ENCODE measurements at places on chromosomes 1 and 21.
A peak's percentile ranks its signal among the peaks of the same experiment; 100 is the strongest.

- no peak for DNase-seq
Measured at GRCh38 chr1:68470388-68470970, 20.7 kb upstream of the RPE65 start.

DNA sequence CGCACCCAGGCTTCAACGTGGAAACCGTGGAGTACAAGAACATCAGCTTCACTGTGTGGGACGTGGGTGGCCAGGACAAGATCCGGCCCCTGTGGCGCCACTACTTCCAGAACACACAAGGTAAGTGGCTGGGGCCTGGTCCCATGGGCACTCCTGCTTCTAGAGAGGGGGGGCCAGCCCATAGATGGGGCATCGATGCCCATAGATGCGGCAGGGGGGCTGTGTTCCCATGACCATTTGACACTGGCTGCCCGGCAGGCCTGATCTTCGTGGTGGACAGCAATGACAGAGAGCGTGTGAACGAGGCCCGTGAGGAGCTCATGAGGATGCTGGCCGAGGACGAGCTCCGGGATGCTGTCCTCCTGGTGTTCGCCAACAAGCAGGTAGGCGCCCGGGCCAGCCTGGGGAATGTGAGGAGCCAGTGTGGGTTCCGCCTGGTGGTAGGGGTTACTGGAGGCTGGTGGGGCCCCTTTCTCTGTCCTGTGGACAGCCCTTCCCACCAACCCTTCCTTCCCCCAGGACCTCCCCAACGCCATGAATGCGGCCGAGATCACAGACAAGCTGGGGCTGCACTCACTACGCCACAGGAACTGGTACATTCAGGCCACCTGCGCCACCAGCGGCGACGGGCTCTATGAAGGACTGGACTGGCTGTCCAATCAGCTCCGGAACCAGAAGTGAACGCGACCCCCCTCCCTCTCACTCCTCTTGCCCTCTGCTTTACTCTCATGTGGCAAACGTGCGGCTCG, 5.6 kb downstream of the C1orf35 start:
- DNase-seq, result no peak

DNA sequence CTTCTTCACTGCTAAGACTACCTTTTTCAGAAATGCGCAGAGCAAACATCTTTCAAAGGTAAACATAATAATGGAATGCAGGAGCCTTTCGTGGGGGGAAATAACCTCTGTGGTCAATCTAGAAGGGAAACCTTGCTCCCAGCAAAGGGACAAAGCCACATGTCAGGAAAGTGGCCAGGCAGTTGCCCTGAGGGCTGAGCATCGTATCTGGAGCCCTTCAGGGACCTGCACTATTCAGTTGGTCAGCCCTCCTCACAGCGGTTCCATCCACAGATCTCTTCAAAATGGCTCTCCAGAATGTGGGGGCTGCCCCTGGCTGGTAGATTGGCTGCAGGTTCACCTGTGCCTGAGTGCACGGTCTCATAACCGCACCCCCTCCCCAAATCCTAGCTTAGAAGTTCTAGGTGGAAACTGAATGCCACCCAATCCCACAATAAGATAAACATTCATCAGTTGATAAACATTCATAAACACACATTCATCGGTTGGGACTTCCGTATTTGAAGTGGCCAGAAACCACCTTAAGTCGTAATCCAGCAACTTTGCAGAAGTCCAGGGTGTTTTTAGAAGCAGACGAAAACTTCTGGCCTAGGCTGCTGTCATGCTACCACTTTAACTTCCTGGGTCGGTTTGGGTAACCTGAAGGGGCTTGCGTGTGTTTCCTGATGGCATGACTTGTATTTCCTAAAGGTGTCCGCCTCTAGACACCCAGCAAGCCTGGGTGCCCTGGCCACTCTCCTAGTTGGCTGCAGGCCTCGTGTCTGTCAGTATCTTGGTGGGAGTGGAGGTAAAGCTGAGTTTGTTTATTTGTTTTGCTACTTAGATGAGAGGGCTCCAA, 50.5 kb downstream of the RASSF5 start:
- no peak for DNase-seq

GRCh38 chr1:209621286-209621685, 30.9 kb downstream of the LAMB3 start:
- DNase-seq, result no peak

- no peak for DNase-seq
Measured at GRCh38 chr21:19508442-19508841, 1104.9 kb upstream of the TMPRSS15 start.

DNA sequence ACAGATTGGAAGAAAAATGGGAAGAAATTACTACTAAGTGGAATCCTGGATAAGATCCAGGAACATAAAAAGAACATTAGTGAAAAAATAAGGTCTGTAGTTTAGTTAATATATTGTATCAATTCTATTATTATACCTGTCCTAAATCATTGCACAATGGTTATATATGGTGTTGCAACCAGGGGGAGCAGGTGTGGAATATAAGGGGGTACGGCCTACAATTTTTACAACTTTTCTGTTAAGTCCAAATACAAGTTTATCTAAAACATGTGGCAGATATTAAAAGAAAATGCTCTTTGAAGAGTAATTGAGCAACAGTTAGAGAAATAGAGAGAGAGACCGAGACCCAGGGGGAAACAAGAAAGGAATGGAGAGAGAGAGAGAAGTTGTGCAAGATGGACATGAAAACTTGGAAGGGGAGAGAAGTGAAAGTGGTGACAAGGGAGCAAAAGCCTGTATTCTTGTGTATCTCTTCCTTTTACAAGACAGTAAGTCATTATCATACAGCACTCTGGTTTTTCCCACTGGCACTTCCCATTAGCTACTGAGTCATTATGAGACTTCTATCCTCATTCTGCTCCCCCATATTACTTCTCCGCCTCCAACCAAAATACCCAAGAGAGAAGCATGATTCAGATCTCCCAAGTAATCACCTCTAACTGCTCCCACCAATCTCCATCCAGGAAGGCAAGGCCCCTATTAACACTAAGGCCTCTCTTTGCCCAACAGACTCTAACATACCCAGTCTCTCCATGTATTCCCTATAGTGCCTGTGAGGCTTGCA, 22.3 kb upstream of the TRAF3IP3 start:
- DNase-seq, result no peak

DNA sequence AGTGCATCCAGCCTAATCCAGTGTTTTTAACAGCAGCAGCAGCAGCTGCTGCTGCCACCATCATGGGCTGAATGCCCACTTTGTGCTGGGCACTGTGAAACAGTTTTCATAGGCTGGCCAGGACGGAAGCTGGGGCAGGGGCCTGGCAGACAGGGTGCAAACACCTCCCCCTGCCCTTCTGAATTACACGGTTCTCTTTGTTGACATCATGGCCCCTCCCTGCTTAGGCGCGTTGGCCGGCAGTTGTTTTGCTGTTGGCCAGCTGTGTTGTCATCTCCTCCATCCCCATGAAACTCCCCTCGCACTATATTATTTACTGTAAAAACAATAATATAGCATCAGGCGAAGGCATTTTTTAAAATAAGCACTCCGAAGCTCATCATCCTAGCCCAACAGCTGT, 33.1 kb downstream of the PTPRU start:
- no peak for DNase-seq

DNA sequence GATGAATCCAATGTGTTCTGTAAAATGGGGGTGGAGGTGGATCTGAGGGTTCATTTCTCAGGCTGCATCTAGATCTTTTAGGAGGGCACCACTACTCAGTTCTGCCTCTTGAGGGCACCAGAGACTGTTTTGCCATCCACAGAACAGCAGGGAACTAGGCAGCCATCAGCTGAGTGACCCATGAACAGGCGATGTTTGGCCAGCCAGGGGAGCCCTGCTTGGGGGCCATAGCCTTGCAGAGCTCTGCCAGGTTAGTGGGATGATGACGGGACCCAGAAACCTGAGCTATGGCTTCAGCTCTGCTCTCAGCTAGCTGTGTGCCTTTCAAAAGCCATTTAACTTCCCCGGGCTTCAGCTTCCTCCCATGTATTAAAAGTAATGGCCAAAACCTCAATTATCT, 13.4 kb upstream of the NOS1AP start:
- no peak for DNase-seq

GRCh38 chr1:47937586-47938254, 59.5 kb downstream of the TRABD2B start:
- no peak for DNase-seq

DNA sequence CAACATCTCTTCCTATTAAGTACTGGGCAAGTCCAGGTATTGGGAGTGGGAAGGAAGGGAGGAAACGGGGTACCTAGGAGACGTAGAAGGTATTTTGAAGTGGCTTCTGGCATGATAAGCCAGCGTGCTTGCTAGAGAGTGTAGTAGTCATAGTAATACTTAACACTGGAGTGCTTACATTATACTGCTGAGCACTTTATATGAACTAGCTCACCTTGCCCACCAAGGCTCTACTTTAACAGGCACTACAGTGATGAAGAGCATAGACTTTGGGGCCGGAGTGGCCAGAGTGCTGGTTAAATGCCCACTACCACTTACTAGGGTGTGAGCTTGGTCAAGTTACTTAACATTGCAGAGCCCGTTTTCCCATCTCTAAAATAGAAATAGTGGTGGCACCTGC, 61.7 kb downstream of the ACP6 start:
- no peak for DNase-seq

GRCh38 chr1:173050865-173051264, at the start of gene TNFSF18:
TSS of gene TNFSF18 (minus strand) at chr1:173050941. CDS start at chr1:173050896, 45 bp downstream.
- DNase-seq, result no peak

DNA sequence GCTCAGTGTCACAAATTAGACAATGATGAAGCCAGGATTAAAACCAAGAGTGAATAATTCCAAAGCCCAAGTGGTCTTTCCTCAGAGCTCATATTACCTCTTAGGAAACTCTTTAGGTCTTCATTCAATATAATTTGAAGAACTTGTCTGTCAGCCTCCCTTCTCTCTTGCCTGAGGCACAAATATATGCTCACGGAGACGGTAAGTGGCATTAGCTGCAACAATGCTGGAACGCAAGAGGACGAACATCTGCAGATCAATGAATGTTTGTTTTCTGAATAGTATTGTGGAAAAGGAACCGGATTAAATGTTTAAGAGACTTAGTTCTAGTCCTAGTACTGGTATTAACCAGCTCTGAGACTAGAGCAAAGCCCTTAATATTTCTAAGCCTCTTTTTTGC, 39.7 kb upstream of the LYST start:
- no peak for DNase-seq

DNA sequence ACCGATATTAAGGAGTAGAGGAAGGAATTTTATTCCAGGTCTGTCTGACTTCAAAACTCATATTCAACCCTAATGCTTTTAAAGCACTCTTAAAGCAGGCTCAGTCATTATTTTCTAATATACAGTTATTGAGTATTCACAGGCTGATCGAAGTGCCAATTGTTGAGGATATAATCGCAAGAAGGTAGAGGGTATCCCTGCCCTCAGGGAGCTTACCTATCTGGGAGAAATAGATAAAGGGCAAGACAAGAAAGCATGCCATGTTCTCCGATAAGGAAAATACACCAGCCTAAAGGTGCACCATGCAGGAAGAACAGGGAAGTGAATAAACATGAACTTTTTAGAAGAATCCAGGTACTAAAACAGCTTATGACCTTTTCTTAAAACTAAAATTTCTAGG, 361.2 kb downstream of the SMYD3 start:
- DNase-seq, result no peak

- no peak for DNase-seq
Measured at GRCh38 chr1:30085811-30086770, 637.3 kb downstream of the MATN1 start.

- DNase-seq, result no peak
Measured at GRCh38 chr1:74650561-74650960, 23.0 kb downstream of the ERICH3 start.

GRCh38 chr1:244833734-244834542, 1.5 kb upstream of the COX20 start:
- DNase-seq, result no peak

- no peak for DNase-seq
Measured at GRCh38 chr1:5999711-6000443, 7.7 kb upstream of the NPHP4 start.

DNA sequence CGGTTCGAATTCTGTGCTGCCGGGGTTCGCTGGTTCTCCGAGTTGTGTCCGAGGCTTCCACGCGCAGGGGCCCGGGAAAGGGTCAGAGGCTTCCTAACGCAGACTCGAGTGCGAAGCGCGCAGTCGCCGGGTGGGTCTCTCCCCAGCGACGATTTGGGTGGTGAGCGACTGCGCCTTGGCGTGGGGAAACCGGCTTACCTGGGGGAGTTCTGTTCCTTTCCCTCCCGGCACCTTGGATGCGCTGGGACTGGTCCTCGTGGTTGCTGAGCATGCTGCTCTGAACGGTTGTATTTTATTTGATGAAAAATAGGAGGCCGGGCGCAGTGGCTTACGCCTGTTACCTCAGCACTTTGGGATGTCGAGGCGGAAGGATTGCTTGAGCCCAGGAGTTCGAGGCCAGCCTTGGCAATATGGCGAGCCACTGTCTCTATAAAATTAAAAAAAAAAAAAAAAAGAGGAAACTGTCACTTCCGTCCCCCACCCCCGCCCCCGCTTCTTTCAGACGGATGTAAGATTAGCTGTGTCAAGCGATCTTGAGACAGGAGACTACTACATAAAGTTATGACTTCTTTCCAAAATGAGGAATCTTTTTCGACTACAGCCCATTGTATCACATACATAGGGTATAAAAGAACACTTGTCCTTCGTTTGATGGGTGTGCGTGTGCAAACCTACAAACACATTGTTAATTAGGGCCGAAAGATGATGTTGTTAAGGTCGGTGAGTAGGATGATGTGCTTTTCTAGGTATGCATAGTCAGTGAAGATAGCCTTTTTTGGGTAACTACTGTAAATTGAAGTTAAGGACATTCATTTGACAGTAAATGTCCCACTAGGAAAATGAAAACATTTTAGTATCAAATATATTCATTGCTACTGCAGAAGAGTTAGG, at the start of gene CCDC18:
Gene CCDC18, plus strand, starts transcription at position 2 of the 891 bp plus-strand sequence. CDS start 2,638 bp downstream, outside the sequence.
- DNase-seq, result peak; percentile 41

GRCh38 chr21:45304945-45305344, 17.2 kb upstream of the POFUT2 start:
- DNase-seq, result no peak

GRCh38 chr1:1206966-1207531, 657 bp upstream of the TNFRSF18 start:
- DNase-seq, result no peak

- DNase-seq, result no peak
Measured at GRCh38 chr1:71414179-71414578, 333.3 kb upstream of the ZRANB2 start.

GRCh38 chr21:44520326-44521300, 19.4 kb downstream of the KRTAP10-1 start:
- no peak for DNase-seq

DNA sequence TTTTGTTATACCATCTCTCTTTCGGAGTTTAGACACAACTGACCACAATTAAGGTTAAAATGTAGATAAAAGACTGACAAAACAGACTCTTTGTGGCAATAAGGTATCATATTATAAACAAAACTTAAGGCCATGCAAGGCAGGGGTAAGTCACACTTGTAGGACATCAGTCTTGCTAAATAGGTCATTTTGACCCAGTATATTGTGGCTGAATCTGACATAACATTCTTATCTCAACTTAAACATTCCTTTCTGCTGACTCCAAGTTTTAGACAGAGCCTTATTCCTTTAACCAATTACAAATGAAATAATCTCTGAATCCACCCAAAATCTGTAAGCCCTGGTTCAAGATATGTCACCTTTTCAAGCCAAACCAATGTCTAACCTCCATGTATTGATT, 733.4 kb upstream of the B3GALT2 start:
- no peak for DNase-seq

Measured in activated CD8-positive, alpha-beta memory T cell treated with anti-CD3 and anti-CD28 coated beads for 4 hours (primary cell).